Activated CD4-positive, alpha-beta T cell treated with anti-CD3 and anti-CD28 coated beads, Interleukin-2, amount 10 ng/mL, durations not matched to agents 7 days and 5 days (primary cell): ENCODE measurements at places on chromosomes 2 and 18.
A peak's percentile ranks its signal among the peaks of the same experiment; 100 is the strongest.

DNA sequence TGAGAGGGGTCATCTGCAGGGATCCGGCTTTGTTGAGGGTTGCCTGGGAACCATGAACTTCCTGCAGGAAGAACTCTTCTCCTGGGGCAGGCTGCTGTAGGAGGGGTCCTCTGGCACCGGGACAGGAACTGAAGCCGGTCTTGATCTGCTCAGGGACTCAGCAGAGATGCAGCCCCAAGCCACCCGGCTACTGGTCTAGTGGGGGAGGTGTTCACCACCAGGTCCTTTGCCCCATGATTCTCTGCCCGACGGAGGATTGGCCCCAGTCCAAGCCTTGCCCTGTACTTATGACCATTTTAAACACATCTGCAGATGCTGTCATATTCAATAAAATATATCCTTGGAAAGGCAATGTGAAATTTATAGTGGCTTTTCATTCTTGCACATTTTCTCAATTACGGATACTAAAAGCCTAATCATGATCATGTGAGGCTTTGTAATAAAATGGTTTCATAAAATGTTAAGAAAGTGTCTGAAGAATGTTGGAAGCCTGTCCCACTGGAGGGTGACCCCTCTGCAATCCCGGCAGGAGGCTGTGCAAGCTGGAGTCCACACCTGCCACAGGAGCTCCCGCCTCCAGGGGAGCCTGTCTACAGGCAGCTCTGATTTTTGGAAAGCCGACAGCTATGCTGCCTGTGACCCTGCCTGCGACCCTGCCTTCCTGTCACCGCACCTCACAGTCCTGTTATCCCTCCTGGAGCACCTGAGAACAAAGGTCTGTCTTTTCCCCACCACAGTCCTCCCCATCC lies 98.8 kb upstream of the TAF1B start:
- H3K4me1 ChIP-seq = peaks cover 22% of the 10 kb centered on the region
- H3K27me3 ChIP-seq = peaks cover 3% of the 10 kb centered on the region
- DNase-seq = no peak

DNA sequence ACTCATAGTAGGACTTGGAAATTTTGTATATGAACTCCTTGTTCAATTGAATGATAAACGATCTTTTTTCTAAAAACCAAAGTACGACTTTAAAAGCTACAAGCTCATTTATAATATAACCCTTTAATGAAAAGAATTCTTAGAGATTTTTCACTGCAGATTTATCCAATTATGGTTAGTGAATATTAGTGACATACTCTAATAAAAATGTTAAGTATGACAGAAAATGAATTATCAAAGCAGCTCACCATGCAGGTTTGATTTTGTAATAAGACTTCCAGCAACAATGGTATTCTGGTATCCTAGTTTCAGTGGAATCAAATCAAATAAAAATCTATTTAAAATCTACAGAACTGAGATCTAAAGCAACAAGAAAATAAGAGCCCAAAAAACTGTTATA lies 38.5 kb downstream of the PRPF40A start:
- H3K4me1 ChIP-seq = peaks cover 4% of the 10 kb centered on the region
- DNase-seq = no peak
- no peak overlapping the region for H3K27ac ChIP-seq

- no peaks in the 10 kb centered on the region for H3K36me3 ChIP-seq
- H3K4me3 ChIP-seq = no peak overlapping the region
- no peak for DNase-seq
- H3K4me1 ChIP-seq = no peaks in the 10 kb centered on the region
- no peaks in the 10 kb centered on the region for H3K27me3 ChIP-seq
- H3K27ac ChIP-seq = no peak overlapping the region
Measured at GRCh38 chr2:187180529-187180928, 267.5 kb downstream of the CALCRL start.

DNA sequence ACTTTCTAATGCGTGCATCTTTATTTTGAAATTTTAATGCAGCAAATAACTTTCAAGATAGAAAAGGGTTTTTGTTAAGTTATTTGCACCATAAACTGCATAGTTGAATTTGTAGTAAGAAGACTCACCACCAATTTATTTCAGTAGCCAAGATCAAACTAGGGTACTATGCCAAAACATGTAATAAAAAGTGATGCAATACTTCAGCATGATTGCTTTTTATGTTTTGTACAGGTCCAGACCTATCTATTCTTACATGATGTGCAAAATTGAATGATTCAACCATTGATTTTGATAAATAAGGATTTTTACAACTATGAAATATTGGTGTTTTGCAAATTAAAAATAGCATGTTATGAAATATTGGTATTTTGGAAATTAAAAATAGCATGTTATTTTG lies 26.7 kb downstream of the AGPS start:
- no peaks in the 10 kb centered on the region for H3K27me3 ChIP-seq
- H3K4me1 ChIP-seq = peaks cover 13% of the 10 kb centered on the region
- no peak overlapping the region for H3K4me3 ChIP-seq
- no peak for DNase-seq
- H3K27ac ChIP-seq = no peak overlapping the region
- H3K36me3 ChIP-seq = peaks cover 16% of the 10 kb centered on the region

DNA sequence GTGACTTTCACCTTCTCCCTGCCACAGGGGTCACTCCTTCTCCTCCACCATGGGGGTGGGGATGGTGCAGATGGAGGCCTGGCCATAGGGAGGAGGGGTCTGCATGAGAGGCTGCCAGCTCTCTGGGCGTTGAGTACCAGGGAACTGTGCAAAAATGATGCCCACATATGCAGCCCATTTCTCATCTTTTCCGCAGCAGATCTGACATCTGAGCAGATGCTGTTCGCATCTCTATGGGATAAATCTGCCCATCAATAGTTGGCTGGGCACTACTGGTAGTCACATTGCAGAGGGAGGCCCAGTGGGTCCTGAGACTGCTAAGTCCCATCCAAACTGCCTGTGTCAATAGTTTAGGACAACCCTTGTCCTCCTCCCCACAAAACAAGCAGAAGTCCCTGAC lies 45.9 kb upstream of the LGALSL start:
- no peak overlapping the region for H3K27ac ChIP-seq
- H3K36me3 ChIP-seq = no peaks in the 10 kb centered on the region
- peaks cover 10% of the 10 kb centered on the region for H3K27me3 ChIP-seq
- H3K4me3 ChIP-seq = no peak overlapping the region
- DNase-seq = no peak

DNA sequence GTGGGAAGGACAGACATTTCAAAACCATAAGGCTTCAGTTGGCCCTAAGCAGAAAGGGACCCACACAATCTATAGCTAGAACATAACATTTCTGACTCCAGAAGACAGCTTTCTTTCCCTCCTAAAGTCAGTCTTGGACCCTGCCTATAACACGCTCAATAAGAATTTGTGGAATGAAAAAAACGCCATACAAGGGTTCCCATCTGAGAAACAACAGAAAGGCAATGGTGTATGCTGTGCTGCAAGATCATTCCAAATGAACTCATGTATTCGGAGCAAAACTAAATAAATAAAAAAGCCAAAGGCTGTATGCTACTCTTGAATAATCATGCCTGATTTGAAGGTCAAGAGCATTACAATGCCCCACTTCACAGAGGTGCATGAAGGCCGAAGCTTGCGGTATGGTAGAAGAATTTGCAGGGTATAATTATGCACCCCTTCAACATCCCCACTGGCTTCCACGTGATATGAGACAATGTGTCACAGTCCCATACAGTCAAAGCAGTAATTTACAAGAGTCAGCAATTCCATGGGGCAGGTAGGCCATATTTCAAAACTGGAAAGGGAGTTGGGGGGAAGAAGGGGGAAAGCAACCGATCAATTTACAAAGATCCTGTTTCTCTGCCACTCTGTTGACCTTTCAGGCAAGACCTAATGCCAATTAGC lies 61.4 kb upstream of the SLC14A2 start:
- no peaks in the 10 kb centered on the region for H3K4me1 ChIP-seq
- H3K27me3 ChIP-seq = peaks cover 3% of the 10 kb centered on the region
- no peak for DNase-seq
- no peak overlapping the region for H3K27ac ChIP-seq

GRCh38 chr2:206586609-206587008 lies 55.7 kb upstream of the FAM237A start:
- peaks cover 7% of the 10 kb centered on the region for H3K27me3 ChIP-seq
- no peak overlapping the region for H3K27ac ChIP-seq
- no peak for DNase-seq
- H3K4me3 ChIP-seq = no peak overlapping the region

- H3K36me3 ChIP-seq = no peaks in the 10 kb centered on the region
- peaks cover 13% of the 10 kb centered on the region for H3K4me1 ChIP-seq
- peaks cover 41% of the 10 kb centered on the region for H3K27me3 ChIP-seq
- H3K27ac ChIP-seq = no peak overlapping the region
- H3K4me3 ChIP-seq = no peak overlapping the region
Measured at GRCh38 chr2:184596819-184597411, 1.4 kb upstream of the ZNF804A start.

GRCh38 chr2:79004680-79005079 lies 20.8 kb upstream of the REG3G start:
- no peak for DNase-seq
- no peak overlapping the region for H3K27ac ChIP-seq
- no peaks in the 10 kb centered on the region for H3K27me3 ChIP-seq

DNA sequence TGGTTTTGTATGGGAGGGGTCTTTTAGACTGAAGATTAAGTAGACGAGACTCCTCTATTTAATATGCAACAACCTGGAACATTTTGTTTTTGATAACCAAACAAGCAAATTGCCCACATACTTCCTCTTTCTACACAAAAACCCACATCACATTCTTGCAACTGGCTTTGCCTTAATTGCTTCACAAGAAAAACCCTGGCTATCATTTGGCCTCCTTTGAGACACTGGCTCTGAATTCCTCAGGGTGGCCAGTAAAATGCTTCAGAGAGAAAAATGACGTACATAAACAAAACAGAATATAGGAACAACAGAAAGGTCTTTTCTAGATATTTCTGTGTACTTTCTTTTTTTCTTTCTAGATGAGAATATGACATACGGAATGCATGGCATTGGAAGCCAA lies 103.0 kb downstream of the TRIB2 start:
- H3K36me3 ChIP-seq = no peaks in the 10 kb centered on the region
- H3K27me3 ChIP-seq = peaks cover 10% of the 10 kb centered on the region
- H3K27ac ChIP-seq = no peak overlapping the region

GRCh38 chr2:240798327-240798905 lies 21.6 kb downstream of the KIF1A start:
- H3K4me1 ChIP-seq = no peaks in the 10 kb centered on the region
- no peak for DNase-seq
- H3K27me3 ChIP-seq = peaks cover 10% of the 10 kb centered on the region

- no peak overlapping the region for H3K27ac ChIP-seq
- no peaks in the 10 kb centered on the region for H3K4me1 ChIP-seq
- DNase-seq = no peak
Measured at GRCh38 chr2:119212139-119212800, 11.4 kb upstream of the STEAP3 start.

DNA sequence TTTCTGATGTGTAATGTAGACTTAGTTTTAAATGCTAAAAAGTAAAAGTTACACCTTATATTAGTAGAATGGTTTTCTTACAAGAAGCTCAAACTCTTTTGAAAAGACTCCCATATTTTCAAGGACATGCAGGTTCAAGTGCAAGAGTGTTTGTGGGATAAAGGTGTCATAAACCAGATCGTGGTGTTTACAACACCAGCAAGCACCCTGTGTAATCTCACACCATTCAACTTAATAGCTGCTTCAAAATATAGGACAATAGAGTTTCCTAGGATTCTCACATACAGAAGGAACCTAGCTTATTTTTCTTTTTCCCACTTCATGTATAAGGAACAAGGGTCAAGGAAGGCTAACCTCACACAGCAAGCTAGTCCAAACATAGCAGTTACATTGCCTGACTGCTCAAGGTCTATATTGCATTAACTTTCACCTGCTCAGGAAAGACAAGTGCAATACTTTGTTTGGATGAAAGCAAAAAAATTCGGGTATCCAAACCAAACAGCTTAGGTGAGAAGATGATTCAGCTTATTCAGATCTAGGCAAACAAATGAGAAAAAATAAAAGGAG lies 172.3 kb downstream of the IKZF2 start:
- H3K36me3 ChIP-seq = no peaks in the 10 kb centered on the region
- DNase-seq = no peak
- no peak overlapping the region for H3K4me3 ChIP-seq
- H3K27ac ChIP-seq = no peak overlapping the region

GRCh38 chr18:68665628-68666027 lies 49.3 kb downstream of the TMX3 start:
- H3K4me3 ChIP-seq = no peak overlapping the region
- no peak overlapping the region for H3K27ac ChIP-seq

DNA sequence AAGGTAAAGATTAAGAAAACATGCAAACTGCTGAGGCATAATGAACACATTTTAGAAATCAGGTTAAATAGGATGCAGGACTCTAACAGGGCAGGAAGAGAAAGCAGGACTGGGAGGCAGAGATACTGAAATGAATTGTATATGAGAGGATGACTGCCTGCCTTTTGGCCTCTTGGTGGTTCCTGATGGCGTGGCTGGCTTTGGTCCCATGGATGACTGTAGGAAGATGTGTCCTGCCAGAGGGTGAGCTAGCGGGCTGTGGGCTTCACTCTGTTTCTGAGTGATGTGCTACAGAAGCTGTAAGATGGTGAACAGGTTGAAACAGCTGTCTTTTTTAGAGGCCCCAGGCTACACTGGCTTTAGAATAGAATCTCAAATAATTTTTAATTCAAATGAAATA lies 517.0 kb downstream of the SLC4A3 start:
- H3K27ac ChIP-seq = no peak overlapping the region
- no peaks in the 10 kb centered on the region for H3K36me3 ChIP-seq
- H3K4me3 ChIP-seq = no peak overlapping the region
- no peaks in the 10 kb centered on the region for H3K4me1 ChIP-seq
- no peak for DNase-seq

DNA sequence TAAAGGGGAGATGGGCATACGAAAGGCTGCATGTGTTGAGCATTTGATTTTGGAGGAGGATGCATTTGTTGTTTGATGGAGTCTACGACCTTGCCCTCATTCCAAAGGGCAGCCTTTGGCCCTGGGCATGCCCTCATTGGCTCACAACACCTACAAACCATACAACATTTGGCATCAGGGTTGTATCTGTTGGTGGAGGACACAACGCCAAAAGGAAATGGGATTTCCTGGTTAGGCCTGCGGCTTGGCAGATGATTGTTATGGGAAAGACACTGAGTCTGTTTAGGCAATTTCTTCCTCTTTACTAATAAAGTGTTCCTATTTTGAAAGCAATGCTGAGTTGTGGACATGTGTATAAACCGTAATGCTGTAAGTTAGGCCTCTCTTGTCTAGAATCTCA lies 246.9 kb downstream of the LDLRAD4 start:
- peaks cover 80% of the 10 kb centered on the region for H3K4me1 ChIP-seq
- H3K27ac ChIP-seq = peak overlapping the region; percentile 93
- DNase-seq = no peak
- H3K27me3 ChIP-seq = no peaks in the 10 kb centered on the region
- peaks cover 40% of the 10 kb centered on the region for H3K36me3 ChIP-seq

- peaks cover 15% of the 10 kb centered on the region for H3K4me1 ChIP-seq
- H3K27me3 ChIP-seq = no peaks in the 10 kb centered on the region
- DNase-seq = no peak
- no peak overlapping the region for H3K27ac ChIP-seq
Measured at GRCh38 chr2:42721898-42722297, 42.0 kb downstream of the OXER1 start.

- DNase-seq = no peak
- peak overlapping the region; percentile 36 for H3K27ac ChIP-seq
- peaks cover 21% of the 10 kb centered on the region for H3K4me1 ChIP-seq
- H3K4me3 ChIP-seq = no peak overlapping the region
Measured at GRCh38 chr2:218256612-218257350, 4.0 kb upstream of the GPBAR1 start.
